Activated naive CD4-positive, alpha-beta T cell treated with anti-CD3 and anti-CD28 coated beads, Interleukin-2, amount 10 ng/mL, durations not matched to agents 5 hours and 36 hours (primary cell): ENCODE measurements at places on chromosomes 2 and 18. TPM values are rescaled to one million over a fixed set of nuclear protein-coding genes. Genes with fewer than 3 reads are reported as not detected.

Gene LRRFIP1
- total RNA-seq = 183 TPM

Gene GCG
- not detected for total RNA-seq

Gene VSNL1
- total RNA-seq = not detected

Gene DSC3
- not detected for total RNA-seq

Gene KCNE4
- total RNA-seq = not detected

Gene BOLA3
- 42.1 TPM for total RNA-seq

Gene ATF2
- total RNA-seq = 57.5 TPM

Gene TFCP2L1
- total RNA-seq = 0.07 TPM

Gene NFATC1
- total RNA-seq = 49.2 TPM
